SJSA1 (cell line): ENCODE measurements at places on chromosomes 2 and 18.

DNA sequence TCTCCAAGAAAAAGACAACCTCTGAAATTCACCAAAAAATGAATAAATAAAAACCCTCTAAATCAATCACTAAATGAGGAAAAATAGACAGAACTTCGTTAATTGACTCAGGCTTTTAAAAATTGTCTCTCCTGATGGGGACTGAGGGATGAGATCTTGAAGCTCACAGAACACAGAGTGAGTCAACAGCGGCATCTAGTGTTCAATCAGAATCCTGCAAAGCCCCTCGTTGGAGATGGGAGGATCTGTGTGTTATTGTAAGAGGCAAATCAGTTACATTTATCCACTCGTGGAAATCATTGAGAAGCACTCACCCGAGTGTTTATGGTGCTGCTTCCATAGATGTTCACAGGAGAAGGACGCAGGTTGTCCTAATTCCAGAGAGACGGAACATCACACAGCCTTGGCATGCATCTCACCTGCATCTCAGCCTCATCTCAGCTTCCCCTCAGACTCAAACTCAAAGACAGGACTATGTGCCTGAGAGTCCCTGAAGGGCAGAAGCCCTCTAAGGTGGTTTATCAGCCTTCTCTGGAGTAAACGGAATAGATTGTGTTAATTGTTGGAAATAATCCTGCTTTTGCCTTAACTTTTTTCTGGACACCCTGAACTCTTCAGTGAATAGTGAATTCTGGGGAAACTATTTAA is 82.0 kb downstream of the MREG start:
- no peak overlapping the region for H3K27ac ChIP-seq
- peak; percentile 64 for DNase-seq
- H3K4me1 ChIP-seq: peaks cover 19% of the 10 kb centered on the region
- no peak overlapping the region for H3K4me3 ChIP-seq
- H3K36me3 ChIP-seq: no peaks in the 10 kb centered on the region

- peaks cover 39% of the 10 kb centered on the region for H3K27me3 ChIP-seq
- no peak overlapping the region for H3K4me3 ChIP-seq
- no peak overlapping the region for H3K27ac ChIP-seq
- peaks cover 4% of the 10 kb centered on the region; the same call in 1 of the 2 replicates for H3K4me1 ChIP-seq
- DNase-seq: no peak
- no peaks in the 10 kb centered on the region for H3K36me3 ChIP-seq
Measured at GRCh38 chr2:219531639-219532377, 11.8 kb downstream of the CHPF start.

GRCh38 chr2:200380091-200380561 is 73.6 kb downstream of the SPATS2L start:
- H3K4me1 ChIP-seq: peaks cover 53% of the 10 kb centered on the region
- H3K4me3 ChIP-seq: no peak overlapping the region
- no peaks in the 10 kb centered on the region for H3K27me3 ChIP-seq
- H3K27ac ChIP-seq: peak overlapping the region; percentile 77
- H3K36me3 ChIP-seq: no peaks in the 10 kb centered on the region

DNA sequence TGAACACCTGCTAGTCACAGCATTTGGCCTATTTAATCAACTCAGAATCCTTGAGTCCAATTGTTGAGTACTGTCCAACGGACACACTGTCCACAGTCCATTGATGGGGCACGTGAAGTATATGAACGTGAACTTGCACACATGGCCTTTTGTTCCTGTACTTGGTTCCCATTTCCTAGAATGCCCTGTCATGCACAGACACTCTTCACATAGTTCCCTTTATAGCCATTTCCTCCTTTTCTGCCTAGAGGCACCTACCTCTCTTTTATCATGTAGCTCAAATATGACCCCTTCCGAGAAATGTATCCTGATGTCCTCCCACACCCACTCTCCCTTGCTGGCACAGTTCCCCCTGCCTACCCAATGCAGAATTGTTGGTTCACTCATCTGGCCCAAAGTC is 8.7 kb upstream of the CRYGA start:
- H3K27me3 ChIP-seq: no peaks in the 10 kb centered on the region
- H3K4me1 ChIP-seq: no peaks in the 10 kb centered on the region
- no peak overlapping the region for H3K4me3 ChIP-seq
- DNase-seq: no peak
- no peaks in the 10 kb centered on the region for H3K36me3 ChIP-seq

DNA sequence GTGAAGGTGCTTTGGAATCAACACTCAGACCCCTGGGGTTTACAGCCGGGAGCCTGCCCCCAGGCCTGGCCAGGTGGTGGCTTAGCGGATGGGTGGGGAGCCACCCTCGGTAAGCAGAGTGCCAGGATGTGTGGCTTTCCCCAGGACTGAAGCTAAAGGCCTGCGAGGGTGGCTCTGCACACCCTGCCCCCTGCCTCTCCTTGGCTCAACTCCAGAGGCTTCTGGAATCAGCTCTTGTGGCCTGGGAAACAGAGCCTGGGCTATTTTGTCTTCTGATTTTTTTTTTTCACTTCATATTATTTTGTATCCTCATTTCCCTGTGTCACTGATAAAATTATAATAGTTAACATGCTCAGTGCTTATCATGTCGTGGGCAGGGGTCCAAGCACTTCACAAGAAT is 79.8 kb downstream of the RHOB start:
- H3K36me3 ChIP-seq: no peaks in the 10 kb centered on the region
- no peak overlapping the region for H3K27ac ChIP-seq
- no peak overlapping the region for H3K4me3 ChIP-seq
- H3K4me1 ChIP-seq: peaks cover 29% of the 10 kb centered on the region
